Activated naive CD4-positive, alpha-beta T cell treated with Interleukin-2 at 50 U/mL for 16 hours (primary cell): ENCODE measurements at places on chromosomes 6 and 20.

DNA sequence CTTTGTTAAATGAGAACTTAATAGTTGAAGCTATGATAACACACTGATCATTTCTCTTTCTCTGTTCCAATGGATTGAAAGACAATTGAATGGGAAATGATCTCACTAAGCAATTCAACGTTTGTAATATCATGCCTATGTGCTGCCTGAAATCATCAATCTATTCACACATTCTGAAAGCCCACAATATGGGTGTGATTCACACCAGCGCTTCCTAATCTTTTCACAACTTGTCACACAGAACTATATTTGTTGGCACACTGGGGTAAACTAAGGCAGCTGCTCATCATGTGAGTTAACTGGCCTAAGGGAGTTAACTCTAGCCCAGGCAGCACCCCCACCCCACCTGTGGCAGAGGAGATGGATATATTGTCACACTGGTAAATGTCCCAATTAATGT lies 37.1 kb upstream of the UTRN start:
- peak; percentile 4 for DNase-seq

DNA sequence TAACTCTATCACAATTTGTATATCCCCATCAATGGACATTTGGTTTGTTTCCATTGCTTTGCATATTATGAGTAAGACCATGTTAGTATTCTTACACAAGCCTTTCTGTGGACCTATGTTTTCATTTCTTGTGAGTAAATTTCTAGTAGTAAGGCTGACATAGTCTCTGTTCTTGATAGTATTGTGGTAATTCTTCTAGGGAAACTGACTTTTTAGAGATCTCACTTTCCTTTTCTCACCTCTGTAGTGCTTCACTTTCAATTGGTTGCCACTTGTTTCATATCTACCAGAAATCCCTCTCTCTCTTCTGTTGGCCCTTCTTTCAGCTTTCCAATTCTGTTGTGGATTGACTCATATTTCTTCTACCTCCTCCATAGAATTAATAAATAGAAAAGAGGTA lies 8.5 kb downstream of the ISM1 start:
- no peak for DNase-seq

DNA sequence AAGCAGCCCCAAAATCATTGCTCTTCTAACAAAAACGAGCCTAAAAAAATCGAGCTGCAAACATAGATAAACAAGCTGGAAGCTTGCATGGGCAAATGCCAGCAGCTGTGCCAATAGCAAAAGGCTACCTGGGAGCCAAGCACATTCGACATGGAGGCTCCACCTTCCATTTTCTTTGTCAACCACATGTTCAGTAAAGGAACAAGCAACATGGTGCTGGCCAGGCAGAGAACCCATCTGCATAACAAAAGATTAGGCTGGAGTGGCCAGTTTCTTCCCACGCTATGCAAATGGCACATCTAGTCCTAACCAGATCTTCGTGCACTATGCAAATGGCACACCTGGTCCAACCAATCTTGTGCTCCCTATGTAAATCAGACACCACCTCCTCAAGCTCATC lies 110.5 kb downstream of the KIF16B start:
- DNase-seq, result no peak

DNA sequence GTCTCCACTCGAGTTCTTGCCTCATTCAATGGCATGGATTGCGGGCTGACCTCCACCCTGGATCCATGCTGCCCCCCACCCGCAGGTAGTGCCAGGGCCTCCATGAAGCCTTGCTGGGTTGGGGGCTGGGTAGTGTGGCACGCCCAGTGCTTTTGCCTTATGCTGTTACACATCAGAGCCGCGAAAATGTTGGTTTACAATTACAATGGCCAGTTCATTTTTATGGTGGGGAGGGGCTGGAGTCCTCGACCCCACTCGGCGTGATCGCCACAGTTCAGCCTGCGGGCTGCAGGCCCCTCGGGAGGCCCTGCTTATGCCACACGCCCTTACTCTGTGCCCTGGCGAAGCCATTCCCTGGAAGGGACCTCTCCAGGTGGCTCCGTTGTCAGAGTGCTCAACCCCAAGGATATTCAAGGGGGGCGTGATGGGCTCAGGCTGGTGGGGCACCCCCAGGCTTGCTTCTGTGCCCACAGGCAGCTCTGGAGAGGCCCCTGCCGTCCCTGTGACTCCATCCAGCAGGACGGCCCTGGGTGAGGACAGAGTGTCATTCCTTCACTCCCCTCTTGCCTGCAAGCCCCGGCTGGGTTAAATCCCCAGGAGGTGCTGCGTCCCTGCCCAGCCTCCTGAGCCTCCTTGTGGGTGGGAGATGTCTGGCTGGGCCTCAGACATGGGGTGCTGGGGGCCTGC lies 14.8 kb downstream of the ITPA start:
- DNase-seq, result no peak
